WTC11 (cell line): ENCODE measurements at places on chromosomes 2 and 18.

DNA sequence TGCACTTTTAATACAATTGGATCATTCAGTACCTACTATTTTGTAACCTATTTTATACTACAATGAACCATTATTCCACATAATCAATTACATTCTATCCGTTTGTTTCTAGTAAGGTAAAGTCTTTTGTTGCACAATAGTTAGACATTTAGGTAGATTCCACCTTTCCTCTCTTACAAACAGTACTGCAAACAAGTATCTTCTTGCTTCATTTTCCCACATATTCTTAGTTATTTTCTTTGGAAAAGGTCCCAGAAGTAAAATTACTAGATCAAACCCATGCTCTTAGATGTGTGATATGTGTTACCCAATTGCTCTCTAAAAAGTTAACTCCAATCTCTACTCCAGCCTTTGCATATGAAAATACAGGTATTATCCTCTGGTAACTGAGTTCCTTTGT is 49.6 kb downstream of the SPIRE1 start:
- peaks cover 38% of the 10 kb centered on the region for H3K4me1 ChIP-seq
- H3K27me3 ChIP-seq: no peaks in the 10 kb centered on the region
- no peaks in the 10 kb centered on the region for H3K36me3 ChIP-seq
- H3K27ac ChIP-seq: no peak overlapping the region
- H3K4me3 ChIP-seq: no peak overlapping the region

DNA sequence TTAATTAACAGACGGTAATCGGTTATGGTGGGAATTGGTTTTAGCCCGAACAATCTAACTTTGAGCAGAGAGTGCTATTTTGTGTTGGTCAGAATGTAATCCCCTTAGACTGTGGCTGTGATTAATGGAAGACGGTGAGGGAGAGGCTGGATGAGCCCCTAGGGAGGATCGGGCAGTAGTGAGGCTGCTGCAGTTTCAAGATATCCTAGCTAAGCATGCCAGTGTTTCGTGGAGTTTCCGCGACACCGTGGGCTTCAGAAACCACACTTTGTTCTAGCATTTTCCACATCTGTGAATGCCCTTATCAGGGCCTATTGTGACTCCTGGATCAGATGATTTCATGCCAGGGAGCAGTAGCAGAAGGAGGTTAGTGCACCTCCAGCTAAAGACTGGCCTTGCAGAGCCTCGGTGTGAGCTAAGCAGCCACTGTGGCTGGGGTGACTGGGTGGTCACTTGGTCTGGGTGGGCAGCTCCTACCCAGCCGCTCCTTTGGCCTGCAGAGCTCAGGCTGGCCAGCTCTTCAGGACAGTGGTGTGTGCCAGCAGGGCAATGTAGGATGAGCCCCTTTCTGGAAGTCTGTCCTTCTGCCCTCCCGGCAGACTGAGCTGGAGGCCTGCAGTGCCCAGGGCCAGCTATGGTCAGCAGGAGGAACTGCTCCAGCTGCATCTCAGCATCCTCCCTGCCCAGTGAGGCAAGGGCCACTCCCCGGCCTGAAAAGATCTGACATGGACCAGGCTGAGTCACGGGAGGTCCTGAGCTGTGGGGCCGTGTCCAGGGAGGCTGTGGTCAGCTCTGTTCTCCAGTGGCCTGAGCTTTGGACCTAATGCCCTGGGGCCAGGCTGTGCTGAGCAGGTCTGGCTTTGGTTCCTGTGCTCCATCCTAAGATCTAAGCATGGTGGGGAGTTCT is 142.6 kb upstream of the GPC1 start:
- no peaks in the 10 kb centered on the region for H3K27me3 ChIP-seq
- H3K4me1 ChIP-seq: peaks cover 21% of the 10 kb centered on the region
- H3K36me3 ChIP-seq: no peaks in the 10 kb centered on the region

DNA sequence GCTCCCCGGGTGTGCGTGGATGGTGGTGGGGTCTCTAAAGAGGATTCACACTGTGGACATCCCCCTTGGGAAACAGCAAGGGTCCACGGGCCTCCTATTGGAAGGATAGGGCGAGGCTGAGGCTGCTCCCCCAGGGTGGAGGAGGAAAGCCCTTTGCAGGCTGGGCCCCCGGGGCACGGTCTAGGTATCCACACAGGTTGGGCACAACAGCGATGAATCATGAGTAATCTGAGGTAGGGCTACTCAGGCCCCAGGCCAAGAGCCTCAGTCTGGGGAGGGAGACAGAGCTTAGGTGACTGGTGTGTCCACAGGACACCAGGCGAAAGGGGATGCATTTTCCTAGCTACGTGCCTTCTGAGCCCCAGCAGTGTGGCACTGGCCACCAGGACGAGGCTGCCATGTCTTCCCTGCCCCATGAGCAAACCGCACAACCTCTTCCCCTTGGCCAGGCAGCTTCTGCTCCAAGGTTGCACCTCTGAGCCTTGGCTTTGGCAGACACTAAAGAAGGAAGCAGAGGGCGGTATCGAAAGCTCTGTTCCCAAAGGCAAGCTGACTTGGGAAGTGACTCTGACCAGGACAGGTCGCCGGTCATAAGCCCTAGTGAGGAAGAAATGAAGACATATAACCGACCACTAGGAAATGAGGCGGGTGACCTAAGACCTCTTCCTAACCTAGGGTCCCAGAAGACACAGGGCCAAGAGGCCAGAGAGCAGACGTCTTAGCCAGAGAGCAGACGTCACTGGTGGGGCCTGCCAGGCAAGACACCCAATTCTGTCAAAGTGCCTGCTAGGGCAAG is 14.6 kb upstream of the SEMA4C start:
- no peaks in the 10 kb centered on the region for H3K27me3 ChIP-seq
- H3K4me3 ChIP-seq: no peak overlapping the region
- H3K4me1 ChIP-seq: peaks cover 44% of the 10 kb centered on the region

DNA sequence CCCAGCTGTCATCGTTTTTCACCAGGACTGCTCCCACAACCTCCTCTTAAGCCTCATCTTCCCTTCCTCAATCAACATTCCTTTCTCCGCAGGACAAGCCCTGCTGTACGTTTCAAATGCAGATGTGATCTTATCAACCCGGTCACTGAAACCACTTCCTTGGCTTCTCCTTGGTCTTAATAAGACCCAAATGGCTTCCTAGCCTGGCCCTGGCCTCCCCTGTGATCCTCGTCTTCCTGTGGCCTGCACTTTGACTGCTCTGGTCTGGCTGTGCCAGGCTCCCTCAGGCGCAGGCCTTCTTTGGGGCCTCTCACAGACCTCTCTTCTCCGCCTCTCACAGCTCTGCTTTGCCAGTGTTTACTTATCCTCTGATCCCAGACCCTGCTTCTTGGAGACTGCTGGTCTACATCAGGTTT is 4.7 kb upstream of the ADNP2 start:
- peak overlapping the region; percentile 82 for H3K27ac ChIP-seq
- no peaks in the 10 kb centered on the region; the same call in none of the 2 replicates for H3K36me3 ChIP-seq
- peaks cover 3% of the 10 kb centered on the region; the same call in 1 of the 2 replicates for H3K27me3 ChIP-seq
- DNase-seq: peak; percentile 15

GRCh38 chr2:1236606-1237005 is 176.7 kb upstream of the TPO start:
- no peak overlapping the region for H3K27ac ChIP-seq
- no peak for DNase-seq
- peaks cover 16% of the 10 kb centered on the region for H3K36me3 ChIP-seq
- H3K4me3 ChIP-seq: no peak overlapping the region

DNA sequence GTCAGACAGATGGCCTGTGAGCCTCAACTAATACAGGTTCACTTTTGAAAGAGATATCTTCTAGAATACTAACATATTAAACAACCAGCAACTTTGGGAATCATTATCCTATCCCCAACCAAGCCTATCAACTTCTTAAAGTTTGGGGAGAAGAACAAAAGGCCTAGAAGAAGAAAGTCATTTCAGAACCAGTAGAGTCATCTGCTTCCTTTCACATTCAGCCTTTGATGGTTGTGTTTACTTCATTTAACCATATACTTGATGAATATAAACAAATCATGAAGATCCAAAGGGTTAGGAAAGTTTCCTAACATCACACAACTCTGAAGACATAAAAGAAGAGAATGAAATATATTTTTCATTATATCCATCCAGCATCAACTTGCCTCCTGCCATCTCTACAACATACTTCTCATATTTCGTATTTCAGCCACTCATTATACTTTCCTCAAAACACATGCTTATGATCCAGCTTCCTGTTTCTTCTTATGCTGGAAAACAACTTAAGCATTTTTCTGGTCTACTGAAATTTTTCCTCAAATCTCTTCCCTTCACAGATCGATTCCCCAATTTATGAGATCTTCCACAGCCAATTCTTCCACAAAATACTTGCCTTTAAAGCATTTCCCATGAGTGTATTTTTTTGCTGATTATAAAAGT is 114.3 kb downstream of the CACNB4 start:
- no peak for DNase-seq
- peaks cover 6% of the 10 kb centered on the region for H3K4me1 ChIP-seq
- H3K27me3 ChIP-seq: no peaks in the 10 kb centered on the region
- H3K36me3 ChIP-seq: no peaks in the 10 kb centered on the region
- H3K27ac ChIP-seq: no peak overlapping the region

DNA sequence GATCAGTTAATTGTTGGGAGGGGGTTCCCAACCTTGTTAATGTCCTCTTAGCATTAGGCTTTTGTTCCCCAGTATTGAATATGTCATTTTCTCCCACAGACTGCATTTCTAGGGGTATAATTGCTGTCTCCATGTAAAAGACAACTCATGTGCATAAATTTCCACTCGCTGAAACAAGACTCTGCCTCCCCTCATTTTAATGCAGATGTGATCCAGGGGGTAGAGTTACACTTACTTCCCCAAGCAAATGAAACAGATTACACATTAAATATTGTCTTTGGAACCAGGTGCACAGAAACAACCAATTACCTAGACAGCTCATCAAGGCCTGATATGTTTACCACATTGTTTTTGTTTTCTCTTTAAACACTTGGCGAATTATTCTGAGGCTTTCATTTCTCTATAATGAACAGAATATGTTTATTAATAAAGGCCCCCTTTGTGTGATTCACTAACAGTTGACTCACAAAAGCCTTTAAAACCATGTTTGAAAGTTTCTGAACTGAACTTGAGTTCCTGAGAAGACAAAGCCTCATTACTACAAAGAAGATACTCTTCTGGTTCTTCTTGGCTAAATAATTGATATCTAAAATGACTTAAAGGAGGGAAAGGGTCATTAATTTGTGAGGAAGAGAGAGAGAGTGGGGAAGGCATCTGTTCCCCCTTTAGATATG is 15.0 kb upstream of the ACVR1 start:
- H3K4me1 ChIP-seq: peaks cover 58% of the 10 kb centered on the region
- H3K27me3 ChIP-seq: no peaks in the 10 kb centered on the region; the same call in 1 of the 2 replicates
- peak overlapping the region; percentile 30 for H3K4me3 ChIP-seq
- peak overlapping the region; percentile 14 for H3K27ac ChIP-seq

GRCh38 chr2:30481323-30481800 is 34.3 kb downstream of the LCLAT1 start:
- H3K4me3 ChIP-seq: no peak overlapping the region
- H3K27ac ChIP-seq: peak overlapping the region; percentile 43
- no peak for DNase-seq
- no peaks in the 10 kb centered on the region for H3K27me3 ChIP-seq
- H3K36me3 ChIP-seq: no peaks in the 10 kb centered on the region; the same call in none of the 2 replicates

DNA sequence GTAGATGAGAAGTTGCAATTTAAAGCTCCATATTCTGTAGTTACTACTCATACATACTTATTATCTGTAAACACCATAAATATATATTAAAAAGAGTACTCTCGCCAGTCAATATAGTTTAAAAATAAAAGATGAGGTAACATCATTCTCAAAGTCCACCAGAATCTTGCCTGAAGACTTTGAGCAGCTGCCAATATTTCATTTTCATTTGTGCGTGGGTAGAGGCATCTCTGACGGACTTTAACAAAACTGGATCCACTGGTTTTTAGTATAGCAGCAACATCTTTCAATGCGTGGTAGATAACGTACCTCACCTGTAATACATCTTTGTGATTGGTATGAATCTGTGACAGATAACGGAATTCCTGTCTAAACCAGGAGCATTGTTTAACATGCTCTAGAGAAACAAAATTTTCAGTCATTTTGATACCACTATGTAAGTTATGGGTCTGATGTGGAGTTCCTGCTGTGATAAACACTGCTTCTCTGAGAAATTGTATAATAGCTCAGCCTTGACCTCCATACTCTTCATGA is 45.0 kb downstream of the WDR75 start:
- no peaks in the 10 kb centered on the region for H3K27me3 ChIP-seq
- no peak overlapping the region for H3K27ac ChIP-seq
- DNase-seq: no peak
- no peaks in the 10 kb centered on the region for H3K4me1 ChIP-seq

- peaks cover 11% of the 10 kb centered on the region; the same call in 1 of the 2 replicates for H3K27me3 ChIP-seq
- H3K36me3 ChIP-seq: peaks cover 6% of the 10 kb centered on the region
- H3K4me1 ChIP-seq: peaks cover 9% of the 10 kb centered on the region
- no peak for DNase-seq
Measured at GRCh38 chr2:9423922-9424272, 443 bp downstream of the CPSF3 start.

GRCh38 chr2:86221066-86221684 is 21.9 kb downstream of the MRPL35 start:
- no peak overlapping the region for H3K4me3 ChIP-seq
- H3K27ac ChIP-seq: no peak overlapping the region
- H3K4me1 ChIP-seq: peaks cover 28% of the 10 kb centered on the region
- no peaks in the 10 kb centered on the region for H3K36me3 ChIP-seq
- peak; percentile 67 for DNase-seq
- no peaks in the 10 kb centered on the region for H3K27me3 ChIP-seq

GRCh38 chr2:177273408-177273807 is 8.9 kb upstream of the NFE2L2 start:
- H3K36me3 ChIP-seq: no peaks in the 10 kb centered on the region
- H3K27ac ChIP-seq: peak overlapping the region; percentile 81
- peaks cover 15% of the 10 kb centered on the region for H3K4me1 ChIP-seq
- H3K4me3 ChIP-seq: no peak overlapping the region
- DNase-seq: no peak
- H3K27me3 ChIP-seq: no peaks in the 10 kb centered on the region

DNA sequence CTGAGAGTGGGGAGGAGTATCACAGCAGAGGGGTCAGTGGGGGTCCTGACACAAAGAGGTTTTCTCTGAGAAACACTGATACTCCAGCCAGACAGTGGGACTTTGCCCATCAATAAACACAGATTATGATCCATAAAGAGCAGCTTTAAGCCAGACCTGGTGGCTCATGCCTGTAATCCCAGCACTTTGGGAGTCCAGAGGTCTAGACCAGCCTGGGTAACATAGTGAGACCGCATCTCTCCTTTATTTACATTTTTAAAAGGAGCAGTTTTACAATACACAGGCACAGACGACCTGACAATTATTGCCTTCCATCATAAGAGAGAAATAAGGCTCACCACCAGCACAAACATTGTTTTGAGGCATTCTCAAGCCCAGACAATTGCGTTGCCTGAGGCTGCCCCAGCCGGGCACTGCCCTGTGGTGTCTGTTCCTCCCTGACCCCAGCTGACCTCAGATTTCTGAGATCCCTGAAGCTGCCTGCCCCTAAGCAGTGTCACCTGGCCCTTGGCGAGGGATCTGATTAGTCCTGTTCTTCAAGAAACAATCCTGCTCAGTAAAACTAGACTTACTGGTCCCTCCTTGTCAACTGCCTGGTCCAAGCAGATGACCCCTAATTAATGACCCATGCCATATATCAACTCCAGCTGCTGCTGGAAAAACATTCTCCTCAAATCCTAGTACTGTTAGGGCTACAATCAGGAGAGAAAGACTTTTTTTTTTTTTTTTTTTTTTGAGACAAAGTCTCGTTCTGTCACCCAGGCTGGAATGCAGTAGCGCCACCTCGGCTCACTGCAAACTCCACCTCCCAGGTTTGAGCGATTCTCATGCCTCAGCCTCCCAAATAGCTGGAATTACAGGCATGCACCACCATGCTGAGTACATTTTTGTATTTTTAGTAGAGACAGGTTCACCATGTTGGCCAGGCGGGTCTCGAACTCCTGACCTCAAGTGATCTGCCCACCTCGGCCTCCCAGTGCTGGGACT is 59.4 kb upstream of the SOS1 start:
- no peaks in the 10 kb centered on the region for H3K36me3 ChIP-seq
- H3K4me3 ChIP-seq: no peak overlapping the region
- no peaks in the 10 kb centered on the region for H3K27me3 ChIP-seq
- DNase-seq: no peak
